ENCODE measurements at places on chromosomes 16 and 17.

- no peak for DNase-seq
Observed at GRCh38 chr17:66481271-66481670, 178.9 kb downstream of the PRKCA start.

DNA sequence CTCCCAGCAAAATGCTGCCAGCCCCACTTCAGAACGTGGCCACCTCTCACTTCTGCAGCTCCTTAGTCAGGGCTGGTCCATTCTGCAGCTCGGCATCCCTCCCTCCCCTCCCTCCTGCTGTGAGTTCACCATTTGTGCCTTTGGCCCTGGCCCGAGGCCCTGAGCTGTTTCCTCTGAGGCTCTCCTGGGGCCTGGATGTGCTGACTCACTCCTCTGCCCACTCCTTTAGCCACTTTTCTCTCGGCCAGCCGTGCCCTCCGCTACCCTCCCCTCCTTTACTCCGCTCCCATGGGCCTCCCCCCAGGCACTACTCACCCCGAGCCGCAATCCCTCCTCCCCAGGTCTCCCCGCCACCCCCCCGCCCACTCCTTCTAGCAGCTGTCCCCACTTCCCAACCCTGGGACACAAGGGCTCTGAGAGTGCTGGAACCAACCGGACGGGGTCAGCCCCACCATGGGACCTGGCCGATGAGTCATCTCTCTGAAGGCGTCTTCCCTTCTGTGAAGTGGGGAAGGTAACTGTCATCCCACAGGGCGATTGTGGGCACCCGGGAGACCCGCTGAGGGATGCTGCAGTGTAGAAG, 11.5 kb downstream of the KCNG4 start:
- DNase-seq = peak; percentile 70

GRCh38 chr17:47654991-47655390, 5.3 kb downstream of the KPNB1 start:
- DNase-seq = no peak

DNA sequence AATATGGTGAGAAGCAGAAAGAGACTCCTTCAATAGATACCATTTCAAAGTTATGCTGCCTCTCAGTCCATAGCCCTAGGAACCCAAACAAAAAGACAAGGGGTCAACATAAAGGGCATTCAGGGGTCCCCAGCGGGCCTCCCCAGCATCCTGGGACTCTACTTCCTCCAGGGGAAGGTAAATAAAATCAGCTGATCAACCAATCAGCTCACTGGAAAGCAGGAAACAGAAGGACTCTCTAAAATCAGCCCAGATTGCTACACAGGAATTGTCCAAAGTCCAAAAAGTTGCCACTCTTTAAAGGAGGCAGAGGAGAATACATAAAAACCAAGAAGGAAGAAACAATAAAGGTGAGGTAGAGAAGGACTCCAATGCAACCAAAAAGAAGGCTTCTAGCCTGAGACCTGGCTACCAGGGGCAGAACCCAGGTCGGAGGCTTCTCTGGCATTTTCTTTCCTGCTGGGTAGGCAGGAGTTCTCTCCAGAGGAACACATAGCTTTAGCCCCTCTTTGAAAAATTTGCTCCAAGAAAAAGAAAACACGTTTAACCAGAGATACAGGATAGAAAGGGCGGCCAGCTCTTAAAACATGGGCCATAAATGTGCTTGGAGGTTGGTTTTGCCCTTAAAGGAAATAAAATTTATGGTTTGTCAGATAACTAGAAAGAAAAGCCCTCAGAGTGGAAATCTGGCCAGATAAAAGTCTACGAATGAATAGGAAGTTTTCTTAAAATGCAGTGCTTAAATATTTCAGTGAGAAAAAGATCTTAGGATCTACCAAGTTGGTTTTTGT, 404.6 kb downstream of the SOX9 start:
- DNase-seq = no peak

- DNase-seq = no peak
Observed at GRCh38 chr17:39527220-39527813, 66.0 kb downstream of the CDK12 start.

DNA sequence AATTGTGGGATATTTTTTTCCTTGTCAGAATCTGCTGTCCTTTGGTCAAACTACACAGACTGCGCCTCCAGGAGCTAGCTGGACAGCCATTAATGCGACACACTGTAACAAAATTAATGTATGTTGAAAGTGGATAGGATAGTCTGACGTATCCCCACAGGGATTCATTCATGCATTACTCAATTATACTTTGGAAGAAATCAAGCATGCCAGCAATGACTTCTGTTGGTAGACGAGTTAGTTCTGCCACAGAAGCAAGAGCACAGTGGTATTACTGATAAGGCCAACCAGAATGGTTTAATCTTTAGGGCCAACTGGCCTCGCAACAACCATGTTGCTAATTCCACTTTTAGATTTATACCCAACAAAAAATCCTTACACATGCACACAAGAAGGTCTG, 106.4 kb upstream of the TOB1 start:
- no peak for DNase-seq

DNA sequence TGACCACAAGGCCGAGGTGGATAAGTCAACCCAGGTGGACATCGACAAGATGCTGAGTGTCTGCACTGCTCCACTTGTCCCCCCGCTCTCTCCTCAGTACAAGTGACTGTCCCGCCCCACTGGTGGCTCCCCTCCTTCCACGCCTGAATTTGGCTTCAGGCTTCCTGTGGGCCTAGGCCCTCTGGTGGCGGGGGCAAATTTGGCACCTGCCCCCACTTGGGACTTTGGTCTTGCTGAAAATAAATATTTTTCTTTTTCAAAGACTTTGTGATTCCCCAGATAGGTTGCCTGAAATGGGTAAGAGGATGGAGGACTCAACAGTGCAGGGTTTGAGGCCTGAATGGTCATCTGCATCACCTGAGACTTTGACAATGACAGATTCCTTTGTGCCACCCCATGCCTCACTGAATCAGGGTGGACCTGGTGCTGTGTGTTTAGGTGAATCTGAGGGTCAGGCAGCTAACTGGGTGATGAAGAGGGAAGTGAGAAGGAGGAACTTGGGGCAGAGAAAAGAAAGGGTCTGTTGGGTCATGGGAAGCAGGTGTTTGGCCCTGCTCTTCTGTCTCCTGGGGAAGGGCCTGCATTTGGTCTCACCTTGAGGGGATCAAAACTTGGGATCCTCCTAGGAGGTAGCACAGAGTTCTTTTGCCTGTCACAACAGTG, 2.0 kb downstream of the C16orf86 start:
- DNase-seq = no peak
